ENCODE measurements at places on chromosomes 12 and 14. TPM values are rescaled to one million over a fixed set of nuclear protein-coding genes. Genes with fewer than 3 reads are reported as not detected.

DNA sequence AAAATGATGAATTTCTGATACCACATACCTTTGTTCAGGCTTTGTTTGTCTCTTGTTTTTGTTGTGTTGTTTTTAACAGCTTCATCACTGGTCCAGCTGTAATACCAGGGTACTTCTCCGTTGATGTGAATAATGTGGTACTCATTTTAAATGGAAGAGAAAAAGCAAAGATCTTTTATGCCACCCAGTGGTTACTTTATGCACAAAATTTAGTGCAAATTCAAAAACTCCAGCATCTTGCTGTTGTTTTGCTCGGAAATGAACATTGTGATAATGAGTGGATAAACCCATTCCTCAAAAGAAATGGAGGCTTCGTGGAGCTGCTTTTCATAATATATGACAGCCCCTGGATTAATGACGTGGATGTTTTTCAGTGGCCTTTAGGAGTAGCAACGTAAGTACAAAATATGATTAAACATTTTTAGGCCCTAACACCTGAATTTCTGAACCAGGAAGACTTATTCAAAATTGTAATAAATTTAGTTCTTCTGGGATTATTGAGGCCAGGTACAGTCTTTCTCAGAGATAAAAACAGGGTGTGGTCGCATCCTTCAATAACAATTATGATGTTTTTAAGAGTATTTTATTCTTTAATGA lies 22.4 kb downstream of the RXYLT1 start:
- no peak overlapping the region for H3K4me3 ChIP-seq
- no peaks in the 10 kb centered on the region for H3K27me3 ChIP-seq

DNA sequence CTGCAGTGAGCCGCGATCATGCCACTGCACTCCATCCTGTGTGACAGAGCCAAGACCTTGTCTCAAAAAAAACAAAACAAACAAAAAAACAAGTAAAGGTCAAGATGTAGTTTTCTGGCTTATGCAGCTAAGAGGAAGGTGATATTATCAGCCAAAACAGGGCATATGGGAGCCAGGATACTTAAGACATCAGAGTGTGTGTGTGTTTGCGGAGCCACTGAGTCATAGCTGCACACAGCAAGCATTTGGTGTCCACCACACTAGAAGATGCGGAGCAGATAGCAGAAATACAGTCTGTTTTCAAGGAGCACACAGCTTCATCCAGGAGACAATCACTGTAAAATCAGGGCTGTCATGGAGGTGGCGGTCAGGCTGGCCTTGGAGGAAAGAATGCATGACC lies 72.6 kb upstream of the REP15 start:
- DNase-seq, result no peak
- H3K36me3 ChIP-seq, result no peaks in the 10 kb centered on the region
- H3K27ac ChIP-seq, result no peak overlapping the region
- H3K4me3 ChIP-seq, result no peak overlapping the region

DNA sequence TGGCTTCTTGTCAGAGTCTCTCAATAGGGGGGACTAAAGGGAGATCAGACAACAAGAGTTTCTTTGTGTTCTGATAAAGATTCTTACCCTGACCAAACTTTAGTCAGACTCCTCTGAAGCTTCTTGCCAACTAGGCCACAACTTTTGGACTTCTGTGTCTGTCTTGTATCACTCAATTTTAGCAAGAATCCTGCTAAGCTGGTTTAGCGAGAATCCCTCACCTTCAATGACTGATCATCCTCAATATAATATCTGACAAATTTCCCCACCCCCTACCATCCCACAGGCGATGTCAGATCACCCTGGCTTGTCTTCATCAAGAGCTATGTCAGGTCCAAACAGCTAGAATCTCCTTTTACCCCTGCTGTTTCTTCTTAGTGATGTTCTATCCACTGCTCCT lies 215.2 kb downstream of the RASSF9 start:
- no peak overlapping the region for H3K27ac ChIP-seq

PABPN1 gene
- 74.1 TPM for total RNA-seq

DNA sequence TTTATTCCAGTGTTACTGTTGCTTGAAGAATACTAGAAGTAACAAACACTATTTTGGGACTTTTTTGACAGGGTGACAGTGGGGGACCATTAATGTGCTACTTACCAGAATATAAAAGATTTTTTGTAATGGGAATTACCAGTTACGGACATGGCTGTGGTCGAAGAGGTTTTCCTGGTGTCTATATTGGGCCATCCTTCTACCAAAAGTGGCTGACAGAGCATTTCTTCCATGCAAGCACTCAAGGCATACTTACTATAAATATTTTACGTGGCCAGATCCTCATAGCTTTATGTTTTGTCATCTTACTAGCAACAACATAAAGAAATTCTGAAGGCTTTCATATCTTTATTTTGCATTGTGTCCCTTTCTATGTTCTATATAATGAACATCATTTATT lies 44.5 kb downstream of the TMPRSS12 start:
- no peak for DNase-seq
- H3K27ac ChIP-seq, result no peak overlapping the region
- H3K27me3 ChIP-seq, result no peaks in the 10 kb centered on the region
- H3K4me3 ChIP-seq, result no peak overlapping the region

DNA sequence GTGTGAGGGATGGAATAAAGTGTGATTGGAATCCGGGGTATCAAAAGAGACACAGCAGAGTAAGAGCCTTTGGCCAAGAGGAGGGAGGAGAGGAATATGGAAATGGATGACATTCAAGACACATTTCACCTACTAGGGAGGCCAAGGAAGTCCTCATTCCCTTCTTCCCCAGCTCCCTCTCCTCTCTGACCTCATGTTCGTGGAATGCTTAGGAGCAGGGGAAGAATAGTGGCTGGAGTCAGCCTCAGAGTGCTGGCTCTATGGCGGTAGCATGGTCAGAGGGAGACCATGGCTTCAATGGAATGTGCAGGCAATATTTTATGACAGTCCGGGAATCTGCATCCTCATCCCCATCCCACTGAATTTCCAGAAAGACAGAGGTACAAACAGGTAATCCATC lies 196.6 kb downstream of the EGLN3 start:
- no peaks in the 10 kb centered on the region for H3K36me3 ChIP-seq
- no peak overlapping the region for H3K27ac ChIP-seq
- no peaks in the 10 kb centered on the region for H3K27me3 ChIP-seq
- no peak for DNase-seq
- no peaks in the 10 kb centered on the region for H3K4me1 ChIP-seq

ITGA7 gene
- 33.1 TPM for total RNA-seq

- no peaks in the 10 kb centered on the region for H3K4me1 ChIP-seq
- no peak overlapping the region for H3K27ac ChIP-seq
- H3K36me3 ChIP-seq, result no peaks in the 10 kb centered on the region
- H3K27me3 ChIP-seq, result no peaks in the 10 kb centered on the region
Measured at GRCh38 chr14:105333020-105333490, 18.5 kb downstream of the PACS2 start.

DNA sequence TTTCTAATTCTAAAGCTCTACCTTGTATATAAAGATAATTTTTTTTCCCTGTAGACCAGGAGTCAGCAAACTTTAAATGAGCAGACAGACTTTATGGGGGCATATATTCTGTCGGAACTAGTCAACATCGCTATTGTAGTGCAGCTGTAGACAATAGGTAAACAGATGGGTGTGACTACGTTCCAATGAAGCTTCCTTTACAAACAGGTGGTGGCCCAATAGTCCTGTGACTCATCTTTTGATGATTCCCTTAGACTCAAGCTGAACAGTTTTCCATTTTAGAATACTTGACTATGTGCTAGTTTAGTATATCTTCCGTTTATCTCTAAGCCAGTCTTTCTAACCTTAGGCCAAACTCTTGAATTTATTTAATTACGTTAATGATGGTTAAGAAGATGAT lies 16.3 kb downstream of the MUCL1 start:
- no peak overlapping the region for H3K4me3 ChIP-seq
- H3K36me3 ChIP-seq, result no peaks in the 10 kb centered on the region
- H3K27me3 ChIP-seq, result no peaks in the 10 kb centered on the region
- H3K27ac ChIP-seq, result no peak overlapping the region
- no peaks in the 10 kb centered on the region for H3K4me1 ChIP-seq

- no peak overlapping the region for H3K4me3 ChIP-seq
- no peak for DNase-seq
- peak overlapping the region; percentile 94 for H3K27ac ChIP-seq
- no peaks in the 10 kb centered on the region for H3K36me3 ChIP-seq
Measured at GRCh38 chr12:105214148-105214547, 21.8 kb downstream of the APPL2 start.

GRCh38 chr12:57011438-57012424 lies 4.6 kb downstream of the TAC3 start:
- H3K4me1 ChIP-seq, result no peaks in the 10 kb centered on the region
- DNase-seq, result no peak
- no peaks in the 10 kb centered on the region for H3K27me3 ChIP-seq
- H3K27ac ChIP-seq, result no peak overlapping the region
- H3K36me3 ChIP-seq, result no peaks in the 10 kb centered on the region
- no peak overlapping the region for H3K4me3 ChIP-seq

DNA sequence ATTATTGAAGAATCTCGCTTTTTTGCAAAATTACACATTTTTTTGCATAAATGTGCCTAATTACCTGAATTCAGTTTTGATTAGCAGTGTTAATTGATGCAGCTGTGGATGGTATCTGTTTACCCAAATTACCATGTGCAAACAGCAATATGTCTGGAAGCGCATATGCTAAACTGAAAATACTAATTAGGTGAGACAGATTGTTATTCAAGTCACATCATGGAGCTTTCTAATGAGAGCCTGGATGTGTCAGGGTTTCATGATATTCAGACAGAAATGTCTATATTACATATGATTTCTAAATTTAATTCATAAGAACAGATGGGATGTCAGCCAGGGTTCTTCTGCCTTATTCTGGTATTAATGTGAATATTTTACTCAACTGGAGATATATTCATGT lies 74.9 kb downstream of the RMST start:
- no peak for DNase-seq
- no peaks in the 10 kb centered on the region for H3K27me3 ChIP-seq
- no peaks in the 10 kb centered on the region for H3K4me1 ChIP-seq
- no peak overlapping the region for H3K27ac ChIP-seq
- H3K4me3 ChIP-seq, result no peak overlapping the region
- H3K36me3 ChIP-seq, result no peaks in the 10 kb centered on the region

TDRD9 gene
- 2.9 TPM for total RNA-seq

DNA sequence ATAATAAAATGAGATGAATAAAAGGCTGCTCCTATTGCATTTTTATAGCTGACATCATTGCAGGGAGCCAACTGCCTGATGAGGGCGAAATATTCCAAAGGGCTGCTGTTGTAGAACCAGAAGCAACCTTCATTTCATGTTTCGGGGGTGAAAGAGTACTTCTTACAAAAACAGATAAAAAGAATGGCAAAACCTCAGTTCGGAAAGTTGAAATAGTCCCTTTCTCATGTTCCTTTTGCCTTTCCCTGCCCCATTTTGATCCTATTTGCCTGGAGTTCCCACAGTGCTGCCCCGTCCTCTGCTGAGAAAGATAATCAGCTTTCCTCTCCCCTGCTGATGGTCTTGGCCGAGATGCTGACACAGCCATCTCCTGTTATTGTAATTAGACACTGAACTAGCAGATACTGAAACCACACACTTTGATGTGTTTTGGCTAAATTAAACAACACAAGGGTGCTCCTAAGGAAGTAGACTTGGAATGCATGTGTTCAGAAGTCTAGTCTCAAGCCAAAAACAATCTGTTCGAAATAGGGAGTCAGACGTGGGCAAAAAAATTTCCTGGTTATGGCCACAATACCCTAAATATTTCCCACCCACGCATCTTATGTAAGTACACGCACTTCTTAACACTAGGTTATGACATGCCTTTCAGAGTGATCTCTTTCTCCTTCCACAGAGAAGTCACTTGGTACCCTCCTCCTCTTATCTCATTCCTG lies 117.2 kb downstream of the PPM1H start:
- DNase-seq, result no peak
- H3K27ac ChIP-seq, result no peak overlapping the region
- no peaks in the 10 kb centered on the region for H3K36me3 ChIP-seq
- peak overlapping the region; percentile 42 for H3K4me3 ChIP-seq
- H3K4me1 ChIP-seq, result no peaks in the 10 kb centered on the region

GPR132 gene
- total RNA-seq, result 1.8 TPM

- no peaks in the 10 kb centered on the region for H3K4me1 ChIP-seq
- no peak overlapping the region for H3K4me3 ChIP-seq
- H3K27me3 ChIP-seq, result no peaks in the 10 kb centered on the region
- no peak overlapping the region for H3K27ac ChIP-seq
Measured at GRCh38 chr14:89089330-89089729, 264.9 kb downstream of the TTC8 start.

- no peak for DNase-seq
- H3K4me1 ChIP-seq, result peaks cover 4% of the 10 kb centered on the region
- H3K36me3 ChIP-seq, result no peaks in the 10 kb centered on the region
Measured at GRCh38 chr14:100020629-100021028, 44.6 kb upstream of the EVL start.

All from breast epithelium (tissue), 4 donors.